Thoracic aorta (tissue), 2 donors: ENCODE measurements at places on chromosomes 11 and 22. TPM values are rescaled to one million over a fixed set of nuclear protein-coding genes. Genes with fewer than 3 reads are reported as not detected.

DNA sequence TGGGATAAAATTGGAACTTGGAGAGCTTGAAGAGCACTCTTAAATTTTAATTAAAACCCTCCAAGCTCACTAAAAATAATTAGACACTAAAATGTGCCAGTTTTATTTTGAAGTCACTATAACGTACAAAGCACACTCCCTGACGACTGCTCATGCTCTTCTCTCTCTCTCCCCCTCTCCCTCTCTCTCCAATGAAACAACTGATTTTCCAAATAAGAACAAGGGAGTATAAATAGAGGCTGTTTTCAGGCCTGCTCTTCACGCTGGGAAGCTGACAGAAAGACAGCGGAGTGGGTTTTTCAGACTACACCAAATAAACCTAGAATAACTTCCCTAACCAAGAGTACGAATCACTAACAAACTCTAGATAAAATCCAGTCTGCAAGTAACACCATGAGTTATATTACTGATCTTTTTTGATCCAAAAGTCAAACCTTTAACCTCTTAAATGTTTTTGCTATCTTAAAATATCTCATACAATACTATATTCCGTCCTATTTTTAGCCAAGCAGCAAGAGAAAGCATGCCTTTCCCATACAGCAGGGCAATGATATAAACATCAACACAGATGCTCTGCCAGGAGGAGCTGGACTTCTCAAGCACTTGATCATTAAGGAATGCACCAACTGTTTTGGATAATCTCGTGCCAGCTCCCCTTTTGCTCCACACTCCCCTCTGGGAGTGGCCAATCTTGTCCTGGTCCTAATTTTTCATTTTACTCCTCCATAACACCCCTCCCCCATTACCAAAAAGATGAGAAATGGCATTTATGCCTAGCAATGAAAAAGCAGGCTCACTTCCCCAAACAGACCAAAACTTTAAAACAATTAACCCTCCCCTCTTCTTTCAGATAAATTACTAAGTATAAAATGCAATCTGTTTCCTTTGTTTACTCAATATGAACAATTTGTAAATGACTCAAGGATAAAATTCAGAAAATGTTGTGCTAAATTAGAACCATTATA is 116.9 kb downstream of the SOX6 start:
- DNase-seq: no peak

- no peak for DNase-seq
Measured at GRCh38 chr11:114039551-114039950, 20.0 kb upstream of the ZBTB16 start.

DNA sequence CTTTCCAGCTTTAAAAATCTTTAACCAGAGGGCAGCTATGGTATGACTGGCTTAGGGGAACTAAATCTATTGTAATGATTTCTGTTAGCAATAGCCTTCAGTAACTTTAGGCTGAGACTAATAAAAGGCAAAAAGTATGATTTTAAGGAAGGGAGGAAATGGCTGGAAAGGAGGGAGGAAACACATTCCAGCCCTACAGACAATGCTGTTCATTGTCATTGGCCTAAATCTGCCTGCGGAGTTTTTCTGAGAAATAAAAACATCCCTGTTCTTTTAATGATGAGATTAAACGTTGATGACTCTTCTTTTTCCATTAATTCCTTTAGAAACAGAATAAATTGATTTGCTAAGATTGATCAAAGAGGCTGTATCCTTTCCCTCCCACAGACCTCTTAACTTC is 99.6 kb upstream of the GRAMD1B start:
- no peak for DNase-seq

DNA sequence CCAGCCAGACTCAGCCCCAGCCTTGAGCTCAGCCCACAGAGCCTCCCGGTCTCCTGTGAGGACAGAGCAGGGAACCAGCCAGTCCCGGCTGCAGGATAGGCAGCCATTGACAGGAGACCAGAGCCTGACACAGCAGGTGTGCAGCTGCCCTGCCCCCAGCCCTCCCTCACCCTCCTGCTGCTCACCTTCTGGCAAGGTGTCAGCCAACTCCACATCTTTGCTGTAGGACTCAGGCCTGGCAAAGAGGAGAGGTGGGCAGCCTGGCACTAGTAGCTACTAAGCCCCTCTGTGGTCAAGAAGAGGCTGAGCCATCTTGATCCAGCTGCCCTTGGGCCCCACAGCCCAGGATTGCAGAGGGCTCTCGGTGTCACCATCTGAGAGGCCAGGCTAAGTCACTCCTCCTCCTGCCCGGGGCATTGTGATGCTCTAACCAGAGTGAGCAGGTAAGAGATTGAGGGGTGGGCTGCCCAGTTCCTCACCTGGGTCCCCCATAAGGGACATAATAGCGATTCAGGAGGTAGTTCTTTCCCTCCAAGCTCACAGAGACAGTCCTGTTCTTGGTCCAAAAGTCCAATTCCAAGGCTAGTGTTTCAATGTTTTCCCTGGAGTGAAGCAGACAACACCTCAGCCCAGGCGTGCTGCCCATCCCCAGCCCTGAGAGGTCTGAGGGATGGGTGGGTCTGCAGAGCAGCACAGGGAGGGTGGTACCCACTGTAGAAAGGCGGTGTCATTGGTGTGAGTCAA is 18.6 kb downstream of the TREH start:
- no peak for DNase-seq

DNA sequence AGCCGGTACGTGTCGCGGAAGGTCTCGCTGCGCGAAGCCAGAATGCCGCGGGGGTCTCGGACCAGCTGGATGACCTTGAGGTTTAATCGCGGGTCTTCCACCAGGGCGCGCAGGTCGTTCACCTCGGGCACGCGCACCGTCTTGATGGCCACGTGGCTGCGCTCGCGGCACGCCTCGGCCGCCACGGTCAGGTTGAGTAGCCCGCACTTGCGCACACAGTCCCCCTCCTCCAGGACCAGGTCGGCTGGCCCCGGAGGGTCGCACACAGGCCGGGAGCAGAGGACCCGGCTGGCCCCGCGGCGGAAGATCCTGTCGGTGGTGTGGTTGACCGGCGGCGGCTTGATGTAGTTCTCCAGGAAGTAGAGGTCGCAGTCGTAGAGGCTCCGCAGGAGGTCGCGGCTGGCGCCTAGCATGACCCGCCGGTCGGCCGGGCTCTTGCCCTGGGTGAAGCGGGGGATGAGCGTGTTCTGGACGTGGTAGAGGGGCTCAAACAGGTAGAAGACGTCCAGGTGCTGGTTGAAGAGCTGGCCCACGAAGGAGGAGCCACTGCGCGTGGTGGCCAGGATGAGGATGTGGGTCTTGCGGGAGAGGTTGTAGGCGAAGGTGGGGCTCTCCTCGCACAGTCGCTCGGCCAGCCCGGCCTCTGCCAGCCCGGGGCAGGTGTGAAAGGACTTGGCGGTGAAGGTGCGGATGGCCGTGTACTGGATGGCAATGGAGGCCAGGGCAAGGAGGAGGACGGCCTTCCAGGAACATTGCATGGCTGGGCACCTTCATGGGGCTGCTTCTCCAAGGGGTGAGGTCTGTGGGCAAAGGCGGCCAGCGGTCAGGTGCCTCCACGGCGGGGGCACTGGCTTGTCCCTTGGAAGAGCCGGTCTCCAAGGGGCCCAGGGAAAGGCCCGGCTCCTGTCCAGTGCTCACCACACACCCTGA is 15.0 kb downstream of the CHST1 start:
- no peak for DNase-seq

GRCh38 chr22:50220603-50221409 is 20.0 kb downstream of the SELENOO start:
- DNase-seq: no peak

- no peak for DNase-seq
Measured at GRCh38 chr22:46993633-46994032, 231.2 kb downstream of the TBC1D22A start.

DNA sequence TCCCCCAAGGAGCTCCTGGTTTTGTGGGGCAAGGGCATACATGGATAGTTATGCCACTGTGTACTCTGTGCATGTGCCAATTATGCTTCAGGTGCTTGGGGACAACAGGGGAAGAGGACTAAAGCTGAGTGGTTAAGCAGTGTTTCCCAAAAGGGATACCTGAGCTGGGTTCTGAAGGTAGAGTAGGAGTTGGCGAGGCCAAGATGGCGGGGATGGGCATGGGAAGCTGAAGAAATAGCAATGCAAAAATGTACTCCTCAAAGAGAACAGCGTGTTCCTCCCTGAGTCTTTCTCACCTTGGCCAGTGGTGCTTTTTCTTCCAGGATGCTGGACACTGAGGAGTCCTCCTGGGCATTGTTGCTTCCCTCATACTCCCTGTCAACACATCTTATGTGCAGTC is 90.0 kb upstream of the LARGE1 start:
- no peak for DNase-seq

DNA sequence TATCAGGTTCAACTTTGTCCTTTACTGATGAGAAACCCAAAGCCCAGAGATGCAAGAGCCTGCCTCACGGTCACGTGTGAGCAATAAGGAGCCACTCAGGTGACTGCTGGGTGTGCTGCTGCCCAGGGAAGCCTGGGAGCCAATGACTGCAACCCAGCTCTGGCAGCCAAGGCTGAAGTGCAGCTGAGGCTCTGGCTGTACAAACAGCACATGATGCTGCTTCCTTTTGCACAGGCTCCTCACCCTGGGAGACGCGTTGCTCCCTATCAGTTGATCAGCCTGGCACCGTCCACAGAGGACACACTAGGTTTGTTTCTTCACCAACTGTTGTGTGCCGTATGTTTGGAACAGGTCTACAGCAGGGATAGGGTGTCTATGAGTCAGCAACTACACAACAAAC is 168.7 kb downstream of the EFCAB6 start:
- no peak for DNase-seq

DNA sequence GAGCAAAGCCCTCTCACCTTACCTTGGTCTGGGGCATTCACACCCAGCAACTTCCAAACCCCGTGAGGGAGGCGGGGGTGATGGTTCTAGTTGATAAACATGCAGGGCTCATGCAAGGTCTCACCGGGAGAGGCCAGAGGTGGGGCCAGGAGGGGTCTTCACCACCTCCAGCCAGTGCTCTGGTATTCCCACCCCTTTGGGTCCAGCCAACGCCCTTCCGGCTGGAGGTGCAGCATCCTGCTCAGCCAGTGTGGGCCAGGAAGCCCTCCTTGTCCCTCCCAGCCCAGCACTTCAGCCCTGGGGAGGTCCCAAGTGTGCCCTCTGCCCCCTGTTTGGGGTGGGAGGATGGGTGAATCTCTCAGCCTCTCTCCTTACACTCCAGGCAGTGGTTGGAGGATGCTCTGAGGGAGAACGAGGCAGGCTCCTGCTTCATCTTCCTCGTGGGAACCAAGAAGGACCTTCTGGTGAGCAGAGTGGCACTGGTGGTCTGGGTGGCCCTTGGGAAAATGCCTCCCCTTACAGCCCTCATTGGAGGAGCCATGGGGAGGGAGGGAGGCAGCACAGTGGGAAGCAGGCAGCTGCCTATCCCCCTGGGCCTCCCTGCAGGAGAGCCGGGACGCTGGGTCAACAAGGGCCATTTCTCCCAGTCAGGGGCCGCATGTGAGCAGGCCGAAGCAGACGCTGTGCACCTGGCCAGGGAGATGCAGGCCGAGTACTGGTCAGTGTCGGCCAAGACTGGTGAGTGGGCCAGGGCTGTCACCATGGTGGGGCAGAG is 13.4 kb downstream of the RAB36 start:
- DNase-seq: no peak

GRCh38 chr11:129705933-129706332 is 109.7 kb upstream of the TMEM45B start:
- DNase-seq: no peak

- no peak for DNase-seq
Measured at GRCh38 chr22:39282645-39283321, 36.6 kb downstream of the RPL3 start.

DNA sequence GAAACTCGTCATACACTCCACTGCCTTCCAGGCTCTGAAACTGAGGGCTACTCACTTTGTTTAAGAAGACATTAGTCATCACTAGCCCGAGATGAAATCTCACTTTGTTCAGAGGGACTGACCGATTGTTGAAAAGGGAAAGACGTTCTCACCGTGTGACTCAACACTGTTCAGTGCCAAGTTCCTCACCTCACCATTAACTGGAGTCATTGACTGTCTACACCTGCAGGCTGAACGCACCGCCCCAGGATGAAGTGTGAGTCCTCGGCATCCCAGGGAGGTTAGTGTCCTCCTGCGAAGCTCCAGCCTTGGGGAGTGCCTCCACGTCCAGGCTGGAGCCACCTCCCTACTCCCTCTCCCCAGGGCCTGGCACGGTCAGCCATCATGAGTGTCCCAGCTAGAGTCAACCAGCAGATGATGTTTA is 30.4 kb downstream of the FADD start:
- no peak for DNase-seq

DNA sequence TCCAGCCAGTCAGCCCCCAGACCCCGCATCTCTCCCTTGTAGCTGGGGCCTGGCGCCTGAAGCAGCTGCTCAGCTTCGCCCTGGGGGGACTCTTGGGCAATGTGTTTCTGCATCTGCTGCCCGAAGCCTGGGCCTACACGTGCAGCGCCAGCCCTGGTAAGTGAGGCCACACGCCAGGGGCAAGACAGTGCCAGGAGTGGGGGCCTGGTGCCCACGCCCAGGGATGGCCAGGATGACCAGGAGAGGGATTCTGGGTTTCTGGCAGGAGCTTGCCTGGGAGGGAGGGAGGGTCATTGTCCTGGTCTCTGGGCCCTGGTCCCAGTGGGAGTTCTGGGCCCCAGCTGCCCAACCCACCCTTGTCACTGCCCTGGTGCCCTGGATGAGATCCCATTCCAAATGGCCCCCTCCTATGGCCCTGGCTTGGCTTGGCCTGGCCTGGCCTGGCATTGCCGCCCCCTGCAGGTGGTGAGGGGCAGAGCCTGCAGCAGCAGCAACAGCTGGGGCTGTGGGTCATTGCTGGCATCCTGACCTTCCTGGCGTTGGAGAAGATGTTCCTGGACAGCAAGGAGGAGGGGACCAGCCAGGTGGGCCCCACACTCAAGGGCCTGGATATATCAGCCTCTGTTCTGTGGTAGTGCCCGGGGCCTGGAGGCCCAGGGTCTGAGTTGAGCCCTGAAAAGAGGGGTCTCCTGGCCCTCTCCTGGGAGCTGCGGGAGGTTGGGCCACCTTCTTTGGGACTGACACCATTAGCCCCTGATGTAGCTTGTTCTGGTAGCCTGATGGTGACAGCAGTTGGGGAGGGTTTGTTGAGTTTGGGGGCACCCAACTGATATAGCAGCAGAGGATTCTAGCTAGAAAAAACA is 3.7 kb downstream of the SLC39A13 start:
- DNase-seq: no peak

- DNase-seq: no peak
Measured at GRCh38 chr22:42363892-42364291, 68.3 kb downstream of the NFAM1 start.

Gene OR8D4
- not detected for total RNA-seq

Gene CASTOR1
- 7.5 TPM for total RNA-seq

Gene XRCC6
- total RNA-seq: 126 TPM

Gene ACR
- not detected for total RNA-seq
